ENCODE measurements at places on chromosomes 2 and 18.

GRCh38 chr2:67567886-67568285 is 170.8 kb downstream of the ETAA1 start:
- DNase-seq = no peak

DNA sequence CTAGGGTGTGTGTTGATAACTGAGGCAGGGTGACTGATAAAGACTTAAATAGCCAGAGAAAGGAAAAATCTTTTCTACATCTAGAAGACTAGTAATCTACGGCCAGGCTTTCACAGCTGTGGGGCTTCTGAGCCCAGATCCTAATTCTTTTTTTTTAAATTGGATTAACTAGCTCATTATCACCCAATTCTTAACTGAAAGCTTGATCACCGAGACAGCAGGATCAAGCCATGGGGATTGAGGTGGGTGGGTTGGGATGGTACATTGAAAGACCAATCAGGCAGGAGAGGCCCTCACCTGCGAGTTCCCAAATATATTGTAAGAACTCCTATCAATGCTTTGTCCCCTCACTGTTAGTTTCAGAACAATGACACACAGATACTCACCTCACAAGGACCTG is 20.0 kb upstream of the NFE2L2 start:
- DNase-seq = no peak

DNA sequence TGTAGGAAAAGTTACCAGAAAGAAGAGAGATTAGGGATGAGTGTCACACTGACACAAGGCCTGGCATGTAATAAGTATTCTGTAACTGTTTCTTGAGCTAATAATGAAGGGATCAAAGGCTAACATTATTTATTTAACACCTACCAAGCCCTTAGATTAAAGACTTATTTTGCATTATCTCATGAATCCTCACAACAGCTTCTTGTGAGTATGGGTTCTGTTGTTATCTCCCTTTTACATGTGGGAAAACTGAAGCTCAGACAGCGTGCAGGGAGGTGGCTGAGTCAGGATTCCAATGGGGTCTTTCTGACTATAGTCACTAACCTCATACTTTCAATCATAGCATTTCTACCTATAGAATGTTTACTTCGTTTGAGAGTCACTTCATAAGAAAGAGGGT is 79.0 kb upstream of the PROKR1 start:
- DNase-seq = no peak

- no peak for DNase-seq
Observed at GRCh38 chr2:174522553-174522952, 35.7 kb upstream of the GPR155 start.

DNA sequence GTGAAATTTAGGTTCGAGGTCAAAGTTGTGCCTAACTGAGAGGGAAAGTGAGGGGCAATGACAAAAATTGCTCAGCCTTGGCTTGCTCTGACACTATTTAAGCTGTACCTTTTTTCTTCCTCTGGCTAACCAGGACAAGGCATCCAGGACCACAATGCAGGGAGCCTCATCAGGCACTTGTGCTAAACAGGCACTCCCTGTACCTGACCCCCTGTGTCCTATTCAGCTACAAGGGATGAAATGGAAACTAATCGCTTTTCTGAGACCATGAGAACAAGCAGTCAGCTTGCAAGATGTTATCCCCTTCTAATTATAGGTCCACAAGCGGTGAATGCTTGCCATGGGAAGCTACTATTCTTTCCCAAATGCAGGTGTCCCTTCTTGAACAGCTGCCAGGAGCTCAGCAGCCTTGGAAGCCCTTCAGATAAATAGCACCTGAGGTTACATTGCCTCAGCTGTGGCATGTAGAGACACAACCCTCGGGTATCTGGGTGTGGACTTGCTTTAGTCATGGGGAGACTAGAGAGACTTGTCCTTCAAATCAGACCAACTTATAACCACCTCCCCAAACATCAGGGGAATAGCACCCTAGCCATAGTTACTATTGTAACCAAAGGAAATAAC is 19.1 kb upstream of the ITGA6 start:
- no peak for DNase-seq

GRCh38 chr18:5197461-5197860 is 404 bp upstream of the AKAIN1 start:
- DNase-seq = no peak

- no peak for DNase-seq
Observed at GRCh38 chr18:54968807-54969206, 9.5 kb upstream of the CCDC68 start.

- DNase-seq = peak; percentile 81
Observed at GRCh38 chr2:117980783-117981676, 32.8 kb downstream of the CCDC93 start.

GRCh38 chr2:28981016-28981441 is at the start of gene TOGARAM2:
TSS of gene TOGARAM2 (plus strand) at chr2:28981298. CDS start at chr2:28994835, 13,537 bp downstream.
- no peak for DNase-seq

DNA sequence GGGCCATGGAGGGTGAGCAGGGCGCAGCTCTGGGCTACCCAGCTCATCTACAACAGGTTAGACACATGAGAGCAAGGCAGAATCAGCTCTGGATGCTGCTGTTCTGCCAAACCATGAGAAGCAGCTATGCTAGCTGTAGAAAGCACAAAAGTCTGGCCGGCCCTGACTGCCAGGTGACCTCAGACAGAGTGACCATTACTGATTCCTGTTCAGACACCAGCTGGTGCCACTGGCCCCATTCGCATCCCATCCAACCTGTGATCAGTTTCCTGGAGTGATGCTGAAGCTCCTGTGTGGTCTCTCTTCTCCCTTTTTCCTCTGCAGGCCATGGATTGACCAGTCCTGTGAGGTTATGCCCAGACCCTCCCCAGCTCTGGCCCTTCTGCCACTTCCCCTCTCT is 14.3 kb downstream of the RBMS1 start:
- no peak for DNase-seq

DNA sequence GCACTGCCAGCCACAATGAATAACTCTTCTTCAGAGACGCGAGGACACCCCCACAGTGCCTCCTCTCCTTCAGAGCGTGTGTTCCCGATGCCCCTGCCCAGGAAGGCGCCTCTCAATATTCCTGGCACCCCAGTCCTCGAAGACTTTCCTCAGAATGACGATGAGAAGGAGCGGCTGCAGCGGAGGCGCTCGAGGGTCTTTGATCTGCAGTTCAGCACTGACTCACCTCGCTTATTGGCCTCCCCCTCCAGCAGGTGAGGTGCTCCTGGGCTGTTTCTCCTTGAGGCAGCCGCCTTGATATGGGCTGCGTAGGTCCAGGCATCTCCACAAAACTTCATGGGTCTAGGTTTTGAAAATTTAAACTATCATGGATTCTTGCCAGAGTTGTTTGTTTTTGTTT is 6.1 kb downstream of the NCAPH start:
- no peak for DNase-seq

GRCh38 chr2:240325016-240326007 is 110.2 kb upstream of the GPC1 start:
- no peak for DNase-seq

GRCh38 chr2:62196278-62196901 is 475 bp downstream of the B3GNT2 start:
- no peak for DNase-seq

- DNase-seq = peak; percentile 14
Observed at GRCh38 chr18:79786786-79787526, 10.8 kb upstream of the KCNG2 start.

DNA sequence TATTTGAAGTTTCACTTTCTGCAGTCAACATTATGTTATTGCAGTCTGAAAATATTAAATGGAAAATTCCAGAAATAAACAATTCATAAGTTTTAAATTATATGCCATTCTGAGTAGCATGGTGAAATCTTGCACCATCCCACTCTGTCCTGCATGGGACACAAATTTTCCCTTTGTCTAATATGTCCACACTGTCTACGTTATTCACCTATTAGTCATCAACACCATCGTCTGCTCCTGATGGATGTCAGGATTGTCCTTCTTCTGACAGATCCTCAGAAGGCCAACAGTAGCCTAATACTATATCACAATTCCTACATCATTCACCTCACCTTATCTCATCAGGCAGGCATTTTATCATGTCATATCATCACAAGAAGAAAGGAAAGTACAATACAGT is 163.1 kb downstream of the TXNL1 start:
- no peak for DNase-seq

GRCh38 chr2:176080540-176081375 is 3.0 kb downstream of the EVX2 start:
- no peak for DNase-seq

- no peak for DNase-seq
Observed at GRCh38 chr2:190093793-190094192, 31.3 kb upstream of the MSTN start.

DNA sequence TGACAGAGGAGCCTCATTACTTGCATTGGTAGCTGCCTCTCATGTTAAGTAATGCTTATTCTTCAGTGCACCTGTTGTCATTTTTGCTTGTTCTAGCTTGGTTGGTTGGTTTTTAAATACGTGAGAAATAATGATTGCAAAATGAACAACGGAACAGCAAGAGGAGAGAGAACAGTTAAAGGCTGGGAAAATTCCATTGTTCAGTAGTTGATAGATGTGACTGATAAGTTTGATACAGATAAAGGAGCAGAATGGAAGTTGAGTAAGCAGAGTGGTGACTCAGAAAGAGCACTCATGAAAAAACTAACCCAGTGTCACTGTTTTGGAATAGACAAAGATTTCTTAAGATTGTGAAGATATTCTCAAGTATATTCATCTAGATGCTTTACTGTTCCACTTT is 50.5 kb downstream of the MTA3 start:
- DNase-seq = peak; percentile 26

GRCh38 chr2:196344397-196344796 is 173.0 kb upstream of the STK17B start:
- DNase-seq = no peak

GRCh38 chr2:102803041-102803896 is 41.4 kb downstream of the TMEM182 start:
- DNase-seq = no peak

DNA sequence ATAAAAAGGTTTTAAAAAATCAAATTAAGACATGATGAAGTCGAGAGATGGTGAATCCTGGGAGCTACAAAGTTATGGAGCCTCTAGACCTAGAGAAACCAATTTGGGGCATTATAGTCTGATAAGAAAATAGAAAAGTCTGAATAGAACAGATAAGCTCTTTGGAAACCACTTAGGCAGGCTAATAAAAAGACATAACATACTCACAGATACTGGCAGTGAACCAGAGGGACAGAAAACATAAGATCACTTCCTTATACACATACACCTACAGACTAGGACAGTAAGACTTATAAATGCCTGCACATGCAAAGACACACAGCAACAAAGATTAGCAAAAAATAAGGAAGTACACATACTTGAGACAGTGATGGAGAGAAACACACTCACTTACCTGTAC is 20.0 kb downstream of the SMC6 start:
- no peak for DNase-seq

- peak; percentile 23 for DNase-seq
Observed at GRCh38 chr2:25078170-25079049, 36.5 kb downstream of the EFR3B start.

- no peak for DNase-seq
Observed at GRCh38 chr2:151900331-151900730, 72.1 kb upstream of the ARL5A start.

GRCh38 chr2:157785866-157786662 is 90.1 kb downstream of the ACVR1 start:
- no peak for DNase-seq

DNA sequence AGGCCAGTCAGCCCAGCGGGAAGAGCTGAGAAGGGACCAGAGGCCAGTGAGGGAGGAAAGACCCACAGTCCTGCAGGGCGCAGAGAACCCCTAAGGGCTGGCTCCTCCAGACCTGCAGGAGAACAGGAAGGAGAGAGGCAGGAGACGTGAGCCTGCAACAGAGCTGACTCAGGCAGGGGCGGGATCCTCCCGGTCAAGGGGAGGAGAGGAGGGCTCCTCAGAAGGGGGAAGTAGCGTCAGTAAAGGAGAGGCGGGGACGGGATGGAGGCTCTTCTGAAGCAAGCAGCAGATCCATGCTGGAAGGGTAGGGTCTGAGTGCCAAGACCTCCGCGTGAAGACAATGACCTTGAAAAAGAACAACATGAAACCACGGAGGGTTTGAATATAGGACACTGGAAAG is 50.8 kb downstream of the TRABD2A start:
- no peak for DNase-seq

DNA sequence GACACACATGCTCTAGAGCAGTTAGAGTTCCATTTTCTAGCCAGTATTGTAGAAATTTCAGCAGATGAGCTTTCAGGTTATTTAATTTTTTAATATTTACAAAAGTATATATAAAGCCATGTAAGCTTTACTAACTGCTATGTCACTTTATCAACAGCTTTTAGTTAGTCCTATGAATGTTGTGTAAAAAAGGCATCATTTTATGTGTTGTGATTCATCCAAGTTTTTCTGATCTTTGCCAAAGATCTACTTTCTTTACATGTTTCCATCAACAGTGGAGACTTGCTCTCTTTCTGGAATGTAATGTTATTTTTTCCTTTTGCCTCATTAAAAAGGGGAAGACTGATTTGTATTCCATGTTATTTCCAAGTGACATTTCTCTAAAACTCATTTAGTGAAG is 125.2 kb upstream of the TFPI start:
- DNase-seq = no peak

DNA sequence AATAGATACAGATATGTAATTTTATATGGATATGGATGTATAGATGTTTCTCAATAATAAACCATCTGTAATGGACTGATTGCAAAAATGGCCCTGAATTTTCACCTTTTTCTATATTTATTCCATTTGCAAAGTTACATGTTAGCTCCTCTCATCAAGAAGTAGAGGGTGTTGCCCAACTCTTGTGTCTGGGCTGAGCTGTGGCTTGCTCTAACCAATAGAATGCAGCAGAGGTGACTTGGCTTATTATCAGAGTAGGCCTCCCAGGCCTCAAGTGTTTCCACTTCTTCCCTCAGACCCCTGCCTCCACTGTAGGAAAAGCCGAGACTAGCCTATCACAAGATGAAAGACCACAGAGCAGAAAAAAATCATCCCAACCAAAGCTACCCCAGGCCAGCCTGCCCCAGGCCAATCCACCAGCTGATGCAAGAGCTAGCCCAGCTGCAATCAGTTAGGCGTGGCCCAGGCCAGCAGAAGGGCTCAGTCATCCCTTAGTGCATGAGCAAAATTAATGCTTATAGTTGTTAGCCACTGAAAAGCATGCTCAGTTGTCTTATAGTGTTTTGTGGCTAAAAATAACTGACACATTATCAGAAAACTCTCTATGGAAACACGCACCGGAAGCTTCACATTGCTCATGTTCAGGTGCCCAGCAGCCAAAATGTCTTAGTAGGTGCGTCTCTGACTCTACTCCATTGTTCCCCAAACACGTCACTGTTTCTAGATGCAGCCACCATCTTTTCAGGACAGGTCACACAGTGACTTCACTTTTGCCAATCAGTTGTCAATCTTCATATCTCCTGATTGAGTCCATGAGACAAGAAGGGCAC is 464.0 kb downstream of the FBXO15 start:
- no peak for DNase-seq

DNA sequence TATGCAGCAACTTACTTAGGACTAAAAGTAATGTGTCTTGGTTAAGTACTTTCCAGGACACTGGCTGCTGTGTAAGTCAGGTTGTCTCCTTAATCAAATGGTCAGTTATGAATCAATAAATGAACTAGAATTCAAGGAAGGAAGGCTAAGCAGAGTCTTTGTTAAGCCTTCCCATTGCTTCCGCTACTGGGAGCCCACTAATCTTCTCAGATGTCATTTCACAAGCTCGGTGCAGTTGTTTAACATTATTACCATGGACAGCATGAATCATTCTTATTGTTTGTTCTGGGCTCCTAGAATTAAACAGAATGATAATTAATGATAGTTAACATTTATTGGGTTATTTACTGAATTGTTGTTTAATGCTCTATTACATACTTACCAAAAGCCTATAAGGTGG is 26.0 kb upstream of the MEIS1 start:
- no peak for DNase-seq
